ENCODE measurements at places on chromosomes 3 and 15.

DNA sequence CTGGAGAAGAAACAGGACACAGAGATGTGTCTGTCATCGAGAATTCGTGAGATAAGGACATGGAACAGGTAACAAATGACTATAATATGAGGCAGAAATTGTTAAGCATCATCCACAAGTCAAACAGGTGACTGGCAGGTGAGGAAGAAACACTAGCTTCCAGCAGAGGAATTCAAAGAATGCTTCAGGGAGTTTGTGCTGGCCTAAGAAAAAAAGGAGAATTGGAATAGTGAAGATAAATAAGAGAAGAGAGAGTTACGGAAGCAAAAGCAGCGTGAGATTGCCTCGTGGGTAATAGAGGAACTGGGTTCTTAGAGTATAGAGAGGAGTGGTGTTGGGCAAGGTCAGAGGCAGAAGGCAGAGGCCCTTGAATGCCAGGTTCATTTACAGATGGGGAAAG lies 22.9 kb upstream of the FGF12 start:
- no peak for DNase-seq

GRCh38 chr3:62028236-62028635 lies 345.1 kb downstream of the FEZF2 start:
- DNase-seq = no peak

- peak; percentile 82 for DNase-seq
Measured at GRCh38 chr3:196287440-196288140, at the start of gene PCYT1A. Gene PCYT1A (minus strand): TSS chr3:196287726. CDS start chr3:196270531, 17,195 bp downstream.

DNA sequence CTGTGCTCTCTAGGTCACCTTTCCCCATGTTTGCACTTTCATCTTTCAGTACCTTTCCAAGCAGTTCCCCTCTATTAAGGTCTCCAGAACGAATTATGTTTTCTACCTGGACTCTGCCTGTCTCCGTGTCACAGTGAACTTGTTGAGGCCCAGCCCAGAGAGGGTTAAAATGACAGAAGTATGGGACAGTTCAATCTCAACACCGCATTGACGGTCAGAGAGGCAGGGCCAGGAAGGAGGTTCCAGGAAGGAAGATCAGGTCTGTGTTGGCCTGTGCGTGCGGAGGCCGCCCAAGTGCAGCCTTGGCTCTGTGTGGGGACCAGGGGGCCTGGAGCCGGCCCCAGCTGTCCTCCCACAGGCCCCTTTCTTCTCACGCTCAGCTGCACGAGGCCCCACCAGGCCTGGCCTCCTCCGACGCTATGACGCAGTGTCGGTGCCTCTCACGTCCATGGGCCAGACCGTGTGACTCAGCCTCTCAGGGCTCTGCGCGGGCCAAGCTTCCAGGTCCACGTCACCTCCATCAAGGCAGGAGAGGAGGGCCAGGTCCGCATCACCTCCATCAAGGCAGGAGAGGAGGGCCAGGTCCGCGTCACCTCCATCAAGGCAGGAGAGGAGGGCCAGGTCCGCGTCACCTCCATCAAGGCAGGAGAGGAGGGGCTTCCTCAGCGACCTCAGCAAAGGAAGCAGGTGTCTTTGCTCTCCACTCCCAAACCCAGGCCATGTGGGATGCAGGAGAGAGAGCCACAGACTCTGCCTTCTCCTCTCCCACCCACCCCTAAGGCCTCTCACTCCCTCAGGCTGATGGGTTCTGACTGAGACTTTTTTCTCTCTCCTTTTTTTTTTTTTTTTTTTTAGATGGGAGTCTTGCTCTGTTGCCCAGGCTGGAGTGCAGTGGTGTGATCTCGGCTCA lies 83.1 kb downstream of the CPN2 start:
- no peak for DNase-seq

GRCh38 chr3:152222327-152222726 lies 46.4 kb upstream of the MBNL1 start:
- DNase-seq = no peak

DNA sequence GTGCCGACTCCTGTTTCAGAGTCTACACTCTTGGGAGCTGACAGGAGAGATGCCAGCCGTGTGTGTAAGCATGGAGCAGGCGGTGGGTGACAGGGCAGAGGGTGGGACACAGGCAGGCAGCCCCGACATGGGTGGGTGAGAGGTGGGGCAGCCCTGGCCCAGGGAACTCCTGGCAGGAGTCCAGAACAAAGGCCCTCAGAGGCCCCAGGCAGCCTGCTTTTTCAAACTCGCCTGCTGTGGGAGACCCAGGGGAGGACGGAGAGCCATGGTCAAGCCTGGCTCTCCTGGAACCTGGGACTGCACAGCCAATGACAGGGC lies 29.3 kb upstream of the SLC41A3 start:
- DNase-seq = no peak

GRCh38 chr15:57533448-57533799 lies 58.3 kb upstream of the MYZAP start:
- DNase-seq = no peak

GRCh38 chr15:84947947-84948830 lies 33.5 kb upstream of the PDE8A start:
- DNase-seq = no peak

DNA sequence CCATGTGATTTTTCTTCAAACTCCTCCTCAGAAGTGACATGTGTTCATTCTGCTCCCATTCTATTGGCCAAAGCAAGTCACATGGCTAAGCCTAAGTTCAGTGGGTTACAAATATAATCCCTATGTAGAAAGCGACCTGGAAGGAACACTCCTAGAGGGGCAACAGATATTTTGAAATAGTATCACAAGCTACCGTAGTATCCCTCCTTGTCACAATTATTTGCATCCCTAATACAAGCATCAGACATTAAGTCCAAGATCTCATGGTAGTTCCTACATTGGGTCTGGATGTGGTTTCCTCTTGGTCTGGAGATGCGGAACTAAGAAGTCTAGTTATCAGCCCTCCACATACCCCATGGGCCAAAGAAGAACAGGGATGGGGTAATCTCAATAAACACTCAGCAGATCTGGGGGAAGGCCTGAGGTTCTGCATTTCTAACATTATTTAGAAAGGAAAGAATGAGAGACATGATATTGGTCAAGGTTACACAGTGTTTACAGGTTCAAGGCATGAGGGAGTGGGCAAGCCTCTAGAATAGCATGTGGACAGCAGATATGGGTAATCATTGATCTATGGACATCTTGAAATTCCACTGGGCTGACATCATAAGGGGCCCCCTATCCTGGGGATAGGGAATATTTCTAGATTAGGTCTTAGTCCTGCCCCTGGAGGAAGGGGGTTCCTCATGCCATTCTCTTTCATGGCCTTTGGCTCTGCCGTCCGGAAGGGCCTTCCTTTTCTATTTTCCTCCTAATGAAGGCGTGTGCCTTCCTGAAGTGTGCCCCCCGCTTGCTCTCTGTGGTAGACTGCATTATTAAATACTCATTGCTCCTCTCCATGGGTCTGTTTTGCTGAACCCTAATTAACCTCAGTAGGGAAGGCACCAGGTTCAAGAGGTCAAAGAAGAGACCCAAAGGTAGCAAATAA lies 17.8 kb upstream of the ABHD2 start:
- no peak for DNase-seq

GRCh38 chr3:141059816-141060215 lies 8.7 kb downstream of the SPSB4 start:
- DNase-seq = no peak

GRCh38 chr3:194685065-194685717 lies 492 bp upstream of the FAM43A start:
- no peak for DNase-seq

DNA sequence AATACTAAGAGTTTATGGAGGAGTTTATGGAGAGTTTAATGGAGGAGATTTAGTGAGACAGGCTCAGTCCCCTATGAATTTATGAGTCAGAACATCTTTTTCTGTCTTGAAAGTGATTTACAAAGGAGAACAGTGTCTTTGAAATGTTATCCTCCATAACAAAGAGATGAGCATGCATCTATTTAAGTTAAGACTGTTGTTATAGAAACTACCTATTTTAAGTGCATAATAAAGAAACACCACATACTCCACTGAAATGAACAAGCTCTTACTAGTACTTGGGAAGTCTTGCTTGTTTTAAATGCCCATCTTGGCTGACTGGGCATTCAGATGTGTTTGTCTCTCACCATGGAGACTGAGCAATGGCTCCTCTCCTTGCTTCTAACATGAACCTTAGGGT lies 118.7 kb upstream of the ACP3 start:
- DNase-seq = no peak

GRCh38 chr3:56915966-56916586 lies 114.3 kb upstream of the ARHGEF3 start:
- DNase-seq = peak; percentile 87

DNA sequence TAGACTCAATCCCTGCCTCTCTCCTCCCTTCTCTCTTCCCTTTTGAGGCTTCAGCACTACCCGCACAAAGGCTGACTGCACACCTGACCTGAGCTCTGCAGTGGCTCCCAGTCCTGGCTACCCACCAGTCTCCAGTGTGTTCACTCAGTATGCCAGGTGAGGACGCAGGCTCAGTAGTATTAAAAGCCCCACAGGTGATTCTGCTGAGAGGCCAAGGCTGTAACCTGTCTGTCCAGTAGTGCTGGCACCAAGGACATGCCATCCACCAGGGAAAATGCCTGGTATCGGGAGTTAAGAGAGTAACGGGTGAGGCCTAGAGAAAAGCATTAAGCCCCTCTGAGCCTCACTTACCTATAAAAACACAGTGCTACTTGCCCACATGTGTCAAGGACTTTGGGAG lies 20.9 kb downstream of the FYCO1 start:
- no peak for DNase-seq

- DNase-seq = no peak
Measured at GRCh38 chr15:65920121-65920520, 50.8 kb downstream of the RAB11A start.

DNA sequence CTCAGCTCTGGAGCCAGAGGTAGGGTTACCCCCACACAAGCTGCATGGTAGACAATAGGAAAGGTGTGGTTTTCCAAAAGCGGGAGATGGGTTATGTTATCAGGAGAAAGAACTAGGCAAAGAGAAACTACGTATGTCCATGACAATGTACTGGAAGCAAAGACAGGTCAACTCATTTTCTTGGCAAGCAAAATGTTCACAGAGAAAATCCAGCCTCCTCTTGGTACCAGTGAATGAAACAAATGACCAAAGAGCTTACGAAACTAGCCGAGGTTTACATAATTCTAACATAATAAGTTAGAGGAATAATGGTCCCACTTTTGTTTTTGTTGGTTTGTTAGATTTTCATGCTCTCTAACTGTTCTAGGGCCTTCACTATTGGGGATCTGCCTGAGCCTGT lies 338.1 kb upstream of the TGFBR2 start:
- DNase-seq = no peak

GRCh38 chr15:44033894-44034293 lies 161.2 kb downstream of the FRMD5 start:
- DNase-seq = no peak

DNA sequence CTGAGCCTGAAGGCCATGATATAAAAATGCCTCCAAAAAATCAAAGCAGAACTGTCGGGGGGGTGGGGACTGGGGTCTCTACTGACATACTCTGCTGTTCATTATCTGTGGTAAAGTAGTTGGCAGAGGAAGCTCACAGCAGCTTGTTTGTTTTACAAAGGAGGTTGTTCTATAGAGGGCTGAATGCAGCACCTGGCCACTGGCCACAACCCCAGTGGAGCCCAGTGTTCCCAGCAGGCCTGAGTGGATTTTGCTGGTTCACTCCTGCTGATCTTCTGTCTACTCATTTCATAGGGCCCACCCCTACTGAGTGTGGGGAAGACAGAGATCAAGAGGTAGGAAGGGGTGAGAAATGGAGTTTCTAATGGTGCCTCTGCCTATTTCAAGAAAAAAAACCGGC lies 125.5 kb downstream of the DIPK2A start:
- DNase-seq = no peak

DNA sequence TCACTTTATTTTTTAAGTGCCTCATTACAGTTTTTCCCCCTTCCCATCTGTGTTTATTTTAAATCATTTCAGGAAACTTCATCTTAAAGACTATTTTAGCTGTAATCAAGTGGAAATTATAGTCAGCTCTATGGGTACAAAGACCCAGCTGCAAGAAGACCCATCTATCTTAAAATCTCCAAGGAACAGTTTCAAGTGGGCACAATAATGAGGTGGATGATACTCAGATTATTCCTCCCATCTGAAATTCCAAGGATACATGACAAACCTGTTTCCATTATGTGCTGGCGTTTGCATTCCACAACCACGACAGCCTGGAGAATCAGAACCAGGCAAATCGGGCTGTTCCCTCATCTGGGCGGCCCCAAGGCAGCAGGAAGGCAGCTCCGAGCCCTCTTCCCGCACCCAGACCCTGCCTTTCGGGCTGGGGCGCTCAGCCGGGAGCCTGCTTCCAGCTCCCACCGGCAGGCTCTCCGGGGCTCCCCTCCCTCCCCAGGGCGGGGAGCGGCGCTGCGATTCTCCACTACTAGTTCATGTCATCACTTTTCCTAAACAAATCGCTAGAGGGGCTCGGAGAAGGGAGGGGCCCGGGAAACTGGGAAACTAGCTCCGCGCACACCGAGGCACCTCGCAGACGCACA lies at the start of gene MGLL:
MGLL (minus strand) TSS at position 475 of the 641 bp plus-strand sequence; CDS start at position 278, 197 bp downstream.
- no peak for DNase-seq

DNA sequence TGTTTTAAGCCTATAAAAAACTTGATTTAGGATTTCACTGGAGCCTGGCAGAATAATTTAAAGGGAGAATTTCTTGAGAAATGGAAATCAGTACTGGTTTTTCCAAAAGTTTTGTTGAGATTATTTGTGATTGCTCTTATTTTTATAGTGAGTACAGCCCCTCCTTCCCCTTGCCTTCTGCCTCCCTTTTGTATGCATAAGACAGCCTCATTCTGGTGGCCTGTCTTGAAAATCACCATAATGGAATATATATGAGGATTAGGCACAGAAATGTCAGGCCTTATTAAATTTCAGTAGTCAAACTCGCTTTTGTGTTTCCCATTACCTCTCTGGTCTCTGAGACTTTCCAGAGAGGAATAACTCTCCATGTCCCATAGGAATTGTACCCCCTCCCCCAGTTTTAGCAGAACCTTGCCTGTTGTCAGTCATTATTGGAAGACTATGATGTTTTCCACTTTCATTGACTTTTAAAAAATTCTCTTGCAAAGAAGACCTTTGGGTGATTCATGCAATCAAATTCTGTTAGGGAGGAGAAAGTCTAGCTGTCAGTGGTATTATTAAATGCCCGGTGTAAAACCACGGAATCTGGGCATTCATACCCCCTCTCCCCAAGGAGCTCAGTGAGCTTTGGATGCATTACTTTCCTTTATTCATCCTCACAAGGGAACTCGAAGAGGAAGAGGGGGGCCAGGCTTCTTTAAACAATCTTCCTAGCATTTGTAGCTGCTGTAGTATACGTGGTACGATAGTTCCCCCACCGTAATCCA lies 171.6 kb upstream of the TSC22D2 start:
- no peak for DNase-seq

DNA sequence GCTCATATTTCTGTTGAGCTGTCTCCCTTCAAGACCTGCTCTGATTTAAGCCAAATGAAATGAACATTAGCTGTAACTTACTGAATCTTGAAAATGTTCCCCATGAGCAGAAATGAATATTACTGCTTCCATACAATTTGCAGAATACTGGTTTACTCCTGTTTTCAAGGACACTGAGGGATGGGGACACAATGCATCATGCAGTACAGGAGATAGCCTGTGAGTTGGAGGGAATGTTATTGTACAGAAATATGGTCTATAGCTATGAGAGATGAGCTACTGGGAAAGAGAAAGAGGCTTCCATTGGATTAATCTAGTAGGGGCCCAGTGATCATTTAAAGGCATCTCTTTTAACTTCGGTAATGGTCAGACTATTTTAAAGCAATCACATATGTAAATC lies 798.2 kb downstream of the GRM7 start:
- DNase-seq = no peak
